CD4-positive, alpha-beta T cell treated with Interleukin-10 for 1 hour (primary cell): ENCODE measurements at places on chromosomes 6 and 20.

GRCh38 chr6:154932515-154933027 lies 62.5 kb upstream of the TIAM2 start:
- DNase-seq, result no peak

GRCh38 chr6:20719980-20720379 lies 185.7 kb downstream of the CDKAL1 start:
- DNase-seq, result no peak

DNA sequence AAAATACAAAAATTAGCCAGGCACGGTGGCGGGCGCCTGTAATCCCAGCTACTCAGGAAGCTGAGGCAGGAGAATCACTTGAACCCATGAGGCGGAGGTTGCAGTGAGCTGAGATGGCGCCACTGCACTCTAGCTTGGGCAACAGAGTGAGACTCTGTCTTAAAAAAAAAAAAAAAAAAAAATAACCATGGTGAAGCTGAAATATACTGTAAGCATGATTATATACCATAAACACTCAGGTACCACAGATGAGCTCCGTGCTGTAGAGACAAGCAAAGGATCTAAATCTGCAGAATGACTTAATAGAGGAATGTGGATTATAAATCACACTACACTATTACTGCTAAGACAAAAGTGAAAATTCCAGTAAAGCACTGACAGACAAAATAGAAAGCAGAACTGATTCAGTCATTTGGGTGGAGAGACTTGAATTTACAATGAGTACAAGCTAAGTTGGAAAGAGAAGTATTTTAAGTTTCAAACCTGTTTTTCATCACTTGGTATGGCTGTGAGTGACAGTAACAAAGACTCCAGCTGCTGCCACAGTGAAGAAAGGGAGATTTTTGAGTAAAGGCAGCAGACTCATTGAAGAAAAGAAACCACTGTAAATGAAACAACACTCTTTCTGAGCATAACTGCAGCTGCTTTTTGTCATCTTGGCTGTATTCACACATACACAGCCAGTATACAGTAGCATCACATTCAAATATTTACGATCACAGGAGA lies 322.1 kb downstream of the RNGTT start:
- DNase-seq, result no peak

- DNase-seq, result peak; percentile 46
These were observed 118.8 kb upstream of the TRAF3IP2 start for GRCh38 chr6:111724505-111724904.

GRCh38 chr6:116218172-116218633 lies 35.7 kb downstream of the TSPYL4 start:
- DNase-seq, result peak; percentile 3

DNA sequence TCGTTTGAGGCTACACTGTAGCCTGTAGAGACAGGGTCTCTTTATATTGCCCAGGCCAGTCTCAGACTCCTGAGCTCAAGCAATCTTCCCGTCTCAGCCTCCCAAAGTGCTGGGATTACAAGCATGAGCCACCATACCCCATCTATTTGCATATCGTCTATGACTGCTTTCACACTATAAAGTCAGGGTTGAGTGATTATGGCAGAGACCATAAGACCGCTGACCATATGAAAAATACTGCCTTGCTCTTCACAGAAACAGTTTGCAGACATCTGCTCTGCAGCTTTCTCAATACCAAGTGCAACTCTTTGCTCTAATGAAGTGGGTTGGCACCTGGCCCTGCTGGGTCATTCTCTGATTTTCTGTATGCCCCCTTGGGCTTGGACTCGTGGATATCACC lies 79.5 kb upstream of the PAK5 start:
- no peak for DNase-seq

GRCh38 chr20:34013554-34013953 lies 19.8 kb downstream of the RALY start:
- no peak for DNase-seq

DNA sequence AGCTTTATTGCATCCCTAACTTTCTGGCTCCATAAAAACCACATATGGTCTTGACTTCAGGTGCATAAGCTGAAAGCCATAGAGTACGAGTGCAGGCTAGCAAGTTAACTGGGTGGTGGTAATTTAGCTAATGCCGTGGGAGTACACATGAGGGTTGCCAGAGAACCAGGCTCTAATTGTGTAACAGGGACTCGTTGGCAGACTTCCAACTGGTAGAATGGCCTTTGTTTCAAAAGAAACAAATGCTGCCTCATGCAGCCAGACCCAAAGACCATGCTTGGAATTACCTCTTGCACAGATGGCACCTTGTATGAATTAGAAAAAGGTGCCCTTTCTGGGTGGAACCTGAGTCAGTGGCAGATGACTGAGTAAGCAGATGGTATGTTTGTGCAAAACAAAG lies 73.2 kb downstream of the LY86 start:
- no peak for DNase-seq

DNA sequence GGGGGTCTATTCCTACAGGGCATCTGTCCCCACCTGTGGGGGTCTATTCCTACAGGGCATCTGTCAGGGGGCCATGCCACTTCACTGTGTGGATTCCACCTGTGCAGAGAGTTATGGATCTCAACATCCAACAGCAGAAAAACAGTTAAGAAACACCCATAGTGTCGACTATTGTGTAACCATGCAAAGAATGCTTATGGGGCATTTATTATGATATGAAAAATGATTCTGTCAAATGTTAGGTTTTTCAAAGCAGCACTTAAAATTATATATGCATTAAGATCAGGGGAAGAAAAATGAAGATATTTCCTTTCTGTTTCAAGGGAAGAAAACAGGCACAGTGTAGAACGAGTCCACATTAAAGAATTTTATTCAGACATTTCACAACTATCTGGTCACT lies 2.9 kb downstream of the GPR31 start:
- DNase-seq, result no peak

GRCh38 chr6:130838951-130839350 lies 11.7 kb downstream of the SMLR1 start:
- DNase-seq, result no peak

GRCh38 chr6:71486461-71486860 lies 197.8 kb downstream of the OGFRL1 start:
- no peak for DNase-seq

- no peak for DNase-seq
These were observed 121.4 kb downstream of the KIF13A start for GRCh38 chr6:17865798-17866725.
